ENCODE measurements at places on chromosomes 1 and 21. TPM values are rescaled to one million over a fixed set of nuclear protein-coding genes. Genes with fewer than 3 reads are reported as not detected.

CFHR5 gene
- not detected for total RNA-seq

WNT4 gene
- 0.03 TPM for total RNA-seq

TTC24 gene
- total RNA-seq = not detected

PLPP3 gene
- total RNA-seq = 2.8 TPM

B4GALT2 gene
- total RNA-seq = 114 TPM

FCER1G gene
- total RNA-seq = not detected

All from A172 (cell line).